ENCODE measurements at places on chromosomes 1 and 21.

GRCh38 chr1:219123036-219123435 is 50.6 kb upstream of the LYPLAL1 start:
- DNase-seq = no peak

DNA sequence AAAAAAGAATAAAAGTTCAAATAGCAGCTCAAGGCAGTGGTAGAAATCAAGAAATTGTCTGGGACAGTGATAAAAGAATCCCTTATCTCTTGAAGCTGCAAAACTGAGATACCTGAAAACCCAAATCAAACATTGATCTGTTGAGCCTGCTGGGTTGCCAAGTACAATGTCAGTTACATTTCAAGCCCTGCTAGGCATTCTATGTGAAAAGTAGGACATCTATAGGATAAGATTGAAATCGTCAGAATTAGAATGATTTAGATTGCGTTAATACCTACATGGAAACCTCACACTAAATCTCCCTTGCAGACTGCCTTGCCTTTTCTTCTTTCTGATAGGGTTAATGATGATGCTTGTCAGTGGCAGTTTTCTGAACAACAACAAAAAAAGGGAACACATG is 1684.4 kb upstream of the B3GALT2 start:
- DNase-seq = no peak

GRCh38 chr1:205371871-205372660 is 15.3 kb upstream of the KLHDC8A start:
- no peak for DNase-seq

GRCh38 chr1:225999912-226000337 is 782 bp upstream of the SDE2 start:
- no peak for DNase-seq

- no peak for DNase-seq
Measured at GRCh38 chr21:35026153-35026500, 23.0 kb downstream of the RUNX1 start.

DNA sequence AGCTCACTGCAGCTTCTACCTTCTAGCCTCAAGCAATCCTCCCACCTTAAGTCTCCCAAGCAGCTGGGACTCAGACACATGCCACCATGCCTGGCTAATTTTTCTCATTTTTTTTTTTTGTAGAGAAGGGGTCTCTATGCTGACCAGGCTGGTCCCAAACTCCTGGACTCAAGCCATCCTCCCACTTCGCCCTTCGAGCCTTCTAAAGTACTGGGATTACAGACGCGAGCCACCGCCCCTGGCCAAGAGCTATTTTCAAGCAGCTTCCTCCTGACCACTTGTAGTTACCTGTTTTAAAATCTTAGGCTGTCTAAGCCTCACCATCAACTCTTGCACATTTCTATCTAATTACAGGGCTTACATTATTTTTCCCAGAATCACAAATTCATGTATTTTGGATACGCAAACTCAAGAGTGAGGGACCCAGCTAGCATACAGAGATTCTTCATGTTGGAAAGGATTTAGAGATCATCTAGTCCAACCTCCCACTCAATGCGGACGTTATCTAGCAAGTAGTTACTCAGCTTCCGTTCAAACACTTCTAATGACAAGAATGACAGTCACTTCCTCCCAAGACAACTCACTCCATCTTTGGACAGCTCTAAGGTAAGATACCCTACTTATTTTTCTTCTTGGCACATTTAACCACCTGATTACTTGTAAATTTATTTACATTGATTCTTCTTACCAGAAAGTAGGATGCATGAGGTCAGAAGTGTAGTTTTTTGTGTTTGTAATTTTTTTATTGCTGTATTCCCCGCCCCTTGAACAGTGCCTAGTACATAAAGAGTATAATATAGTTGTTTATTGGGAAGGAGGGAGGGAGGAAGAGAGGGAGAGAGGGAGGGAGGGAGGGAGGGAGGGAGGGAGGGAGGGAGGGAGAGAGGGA is 65.4 kb downstream of the LUZP1 start:
- no peak for DNase-seq

Measured in Calu3 (cell line).